Astrocyte (in vitro differentiated cells and primary cell): ENCODE measurements at places on chromosomes 2 and 18.

- H3K4me3 ChIP-seq = no peak overlapping the region
- peaks cover 2% of the 10 kb centered on the region for H3K4me1 ChIP-seq
- H3K36me3 ChIP-seq = no peaks in the 10 kb centered on the region
- peak; percentile 79 for DNase-seq
- no peak overlapping the region for H3K27ac ChIP-seq
These were observed 10.4 kb upstream of the TMX3 start for GRCh38 chr18:68725346-68725745.

- no peak for DNase-seq
- H3K4me1 ChIP-seq = peaks cover 21% of the 10 kb centered on the region
- no peak overlapping the region for H3K27ac ChIP-seq
These were observed 328.2 kb downstream of the SETBP1 start for GRCh38 chr18:45008694-45009413.

DNA sequence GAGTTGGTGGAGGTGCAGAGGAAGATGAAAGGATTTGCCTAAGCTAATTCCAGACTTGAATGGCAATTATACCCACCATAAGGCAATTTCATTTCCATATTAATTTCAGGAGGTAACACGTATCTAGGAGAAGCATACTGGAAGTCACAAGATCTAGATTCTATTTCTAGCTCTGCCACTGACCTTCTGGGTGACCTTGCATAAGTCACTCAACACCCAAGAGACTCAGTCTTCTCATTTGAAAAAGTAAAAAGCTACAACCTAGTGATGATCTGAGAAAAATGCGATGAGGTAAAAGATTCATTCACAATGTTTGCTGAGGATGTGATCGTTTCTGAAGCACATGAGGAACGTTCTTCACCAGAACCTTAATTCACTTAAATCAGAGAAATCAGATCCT, 55.9 kb downstream of the GRB14 start:
- H3K4me3 ChIP-seq = no peak overlapping the region
- no peak for DNase-seq
- no peaks in the 10 kb centered on the region for H3K36me3 ChIP-seq
- H3K27me3 ChIP-seq = no peaks in the 10 kb centered on the region
- no peak overlapping the region for H3K27ac ChIP-seq

GRCh38 chr2:224165901-224166319, 126.8 kb upstream of the SERPINE2 start:
- H3K27me3 ChIP-seq = no peaks in the 10 kb centered on the region
- H3K4me3 ChIP-seq = no peak overlapping the region
- H3K36me3 ChIP-seq = no peaks in the 10 kb centered on the region
- H3K27ac ChIP-seq = no peak overlapping the region
- DNase-seq = peak; percentile 61
- H3K4me1 ChIP-seq = peaks cover 45% of the 10 kb centered on the region

- H3K4me3 ChIP-seq = no peak overlapping the region
- H3K27me3 ChIP-seq = no peaks in the 10 kb centered on the region
- no peak overlapping the region for H3K27ac ChIP-seq
- H3K4me1 ChIP-seq = no peaks in the 10 kb centered on the region
These were observed 17.9 kb downstream of the MFSD6 start for GRCh38 chr2:190425883-190426658.

DNA sequence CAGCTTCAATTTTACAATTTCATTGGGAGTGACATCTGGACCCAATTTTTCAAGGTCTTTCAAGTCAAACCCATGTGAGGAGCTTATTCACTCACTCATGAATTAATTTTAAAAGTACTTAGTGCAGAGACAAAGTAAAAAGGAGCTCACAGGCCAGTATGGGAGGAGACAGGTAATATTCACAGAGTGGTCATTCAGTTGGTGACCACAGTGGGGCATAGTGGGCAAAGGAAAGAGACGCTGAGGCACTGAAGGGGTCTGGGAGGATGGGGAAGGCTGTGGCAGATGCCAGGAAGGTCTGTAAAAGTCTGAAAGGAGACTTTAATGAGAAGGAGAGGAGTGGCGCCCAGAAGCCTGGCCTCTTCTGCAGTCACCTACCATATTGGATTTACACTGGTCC, 76.0 kb downstream of the CD8B2 start:
- no peaks in the 10 kb centered on the region for H3K4me1 ChIP-seq
- no peaks in the 10 kb centered on the region for H3K27me3 ChIP-seq
- no peak overlapping the region for H3K4me3 ChIP-seq
- no peaks in the 10 kb centered on the region for H3K36me3 ChIP-seq

DNA sequence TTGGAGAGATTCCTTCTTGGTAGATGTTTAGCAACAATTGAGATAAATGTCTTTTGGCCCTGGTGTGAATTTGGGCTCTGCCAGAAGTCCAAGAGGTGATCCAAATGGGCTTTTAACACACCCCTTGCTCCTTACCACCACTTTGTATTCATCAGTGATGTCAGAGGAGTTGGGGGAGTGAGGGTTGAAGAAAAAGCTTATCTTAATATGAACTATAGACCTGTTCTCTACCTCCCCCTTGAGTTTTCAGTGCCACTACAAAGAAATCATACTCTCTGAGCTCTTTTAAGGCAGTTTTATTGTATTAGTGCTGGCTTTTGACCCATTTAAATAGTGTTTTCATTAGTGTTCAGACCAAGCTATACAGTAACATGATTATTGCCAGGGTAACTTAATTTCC, 229.1 kb downstream of the PHLPP1 start:
- H3K27me3 ChIP-seq = no peaks in the 10 kb centered on the region
- H3K4me3 ChIP-seq = no peak overlapping the region
- H3K27ac ChIP-seq = no peak overlapping the region
- no peaks in the 10 kb centered on the region for H3K36me3 ChIP-seq

DNA sequence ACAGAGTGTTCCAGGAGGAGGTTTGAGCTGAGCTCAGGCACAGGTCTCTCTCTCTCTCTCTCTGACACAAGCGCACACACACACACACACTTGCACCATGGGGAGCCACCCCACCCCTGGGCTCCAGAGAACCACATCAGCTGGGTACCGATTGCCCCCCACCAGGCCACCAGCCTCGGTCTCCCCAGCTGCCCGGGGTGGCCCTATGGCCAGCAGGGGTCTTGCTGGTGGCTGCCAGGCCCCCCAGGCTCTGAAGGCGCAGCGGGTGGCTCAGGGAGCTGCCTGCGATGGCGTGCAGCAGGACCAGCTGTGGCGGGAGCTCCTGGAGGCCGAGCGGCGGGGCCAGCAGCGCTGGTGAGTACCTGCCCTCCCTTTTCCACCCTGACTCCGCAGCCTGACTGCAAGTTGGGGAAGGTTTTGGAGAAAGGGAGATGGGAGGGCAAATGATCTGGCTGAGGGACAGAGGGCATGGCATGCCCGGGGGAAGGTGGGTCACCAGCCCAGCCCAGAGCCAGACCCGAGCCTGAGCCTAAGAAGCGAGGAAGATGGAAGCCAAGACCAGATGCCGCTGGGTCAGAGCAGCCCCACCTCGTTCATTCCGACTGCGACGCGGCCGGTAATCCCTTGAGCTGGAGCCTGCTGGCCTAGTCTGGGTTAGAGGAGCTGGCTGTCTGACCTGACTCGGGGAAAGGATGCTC, 21.9 kb upstream of the SLC66A3 start:
- peaks cover 3% of the 10 kb centered on the region for H3K27me3 ChIP-seq
- DNase-seq = no peak
- H3K36me3 ChIP-seq = no peaks in the 10 kb centered on the region
- H3K4me1 ChIP-seq = peaks cover 18% of the 10 kb centered on the region
- H3K27ac ChIP-seq = no peak overlapping the region

GRCh38 chr2:218291318-218292047, 820 bp downstream of the TMBIM1 start:
- H3K36me3 ChIP-seq = no peaks in the 10 kb centered on the region
- H3K4me3 ChIP-seq = peak overlapping the region; percentile 79
- no peak for DNase-seq
- peaks cover 41% of the 10 kb centered on the region for H3K4me1 ChIP-seq
